T-helper 9 cell (primary cell): ENCODE measurements at places on chromosomes 6 and 20.

DNA sequence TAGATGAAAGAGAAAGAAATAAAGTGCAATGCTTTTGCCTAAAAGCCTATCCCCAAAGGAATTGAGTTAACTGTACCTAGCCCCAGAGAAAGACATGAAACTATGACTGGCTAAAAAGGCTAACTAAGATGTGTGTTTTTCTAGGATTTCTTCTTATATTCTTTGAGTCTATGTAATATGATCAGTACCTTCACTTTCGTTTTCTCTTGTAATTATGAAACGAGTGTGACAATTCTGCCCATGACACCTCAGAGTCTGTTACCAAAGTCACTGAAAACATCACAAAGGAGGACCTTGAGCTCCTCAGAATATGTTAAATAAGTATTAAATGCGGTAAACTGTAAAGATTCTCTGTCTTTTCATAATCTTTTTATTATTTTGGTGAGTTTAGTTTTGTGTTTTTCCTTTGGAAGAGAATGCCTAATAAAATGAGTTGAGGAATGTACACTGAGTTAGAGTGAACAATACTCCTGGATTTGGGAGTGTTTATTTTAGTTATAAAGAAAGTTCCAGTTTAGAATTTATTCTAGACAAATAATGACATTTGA is 141.3 kb downstream of the FUT9 start:
- DNase-seq = no peak

GRCh38 chr6:102068349-102068929 is 674.9 kb downstream of the GRIK2 start:
- DNase-seq = no peak

- no peak for DNase-seq
Observed at GRCh38 chr6:138597336-138597735, 98.0 kb upstream of the NHSL1 start.

- DNase-seq = no peak
Observed at GRCh38 chr6:111837641-111838500, 35.4 kb downstream of the FYN start.

DNA sequence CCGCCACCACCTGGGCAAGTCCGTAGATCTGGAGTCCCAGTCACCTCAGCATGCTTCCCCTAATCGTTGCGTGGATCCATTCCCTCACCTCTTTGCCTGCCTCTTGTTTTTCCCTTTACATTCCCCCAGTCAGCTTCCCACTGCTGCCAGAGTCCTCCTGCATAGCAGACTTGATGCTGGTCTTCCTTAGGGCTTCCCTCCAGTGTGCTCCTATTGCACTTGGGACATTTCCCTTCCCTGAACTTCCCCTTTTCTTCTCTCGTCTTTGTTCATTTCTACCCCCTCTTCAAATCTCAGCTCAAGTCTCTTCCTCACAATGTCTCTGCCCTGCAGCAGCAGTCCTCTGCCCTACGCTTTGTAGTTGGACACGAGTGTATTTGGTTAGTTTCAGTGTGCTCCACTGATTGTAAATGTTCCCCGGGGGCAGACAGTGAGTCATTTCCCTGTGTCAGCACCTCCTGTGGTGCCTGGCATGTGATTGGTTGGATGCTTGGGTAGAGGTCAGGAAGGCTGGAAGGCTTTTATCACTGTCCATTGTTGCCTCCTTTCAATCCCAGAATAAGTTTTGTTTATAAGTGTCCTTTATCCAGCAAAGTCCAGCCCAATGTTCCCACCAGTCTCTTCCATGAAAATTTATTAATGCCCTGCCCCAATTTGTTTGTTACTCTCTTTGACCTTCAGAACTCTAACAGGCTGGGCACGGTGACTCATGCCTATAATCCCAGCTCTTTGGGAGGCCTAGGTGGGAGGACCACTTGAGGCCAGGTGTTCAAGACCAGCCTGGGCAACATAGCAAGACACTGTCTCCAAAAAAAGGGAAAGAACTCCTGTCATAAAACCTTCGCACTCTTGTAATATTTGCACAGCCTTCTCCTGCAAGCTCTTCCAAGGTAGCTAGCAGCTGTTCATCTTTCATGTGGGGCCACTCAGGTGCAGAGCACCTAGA is 38.3 kb downstream of the FAM120B start:
- no peak for DNase-seq

- no peak for DNase-seq
Observed at GRCh38 chr20:4815628-4816027, 93.9 kb downstream of the PRND start.

- DNase-seq = no peak
Observed at GRCh38 chr6:44537306-44538049, 150.0 kb downstream of the CDC5L start.

- DNase-seq = no peak
Observed at GRCh38 chr6:14704383-14705271, 541.2 kb upstream of the JARID2 start.

DNA sequence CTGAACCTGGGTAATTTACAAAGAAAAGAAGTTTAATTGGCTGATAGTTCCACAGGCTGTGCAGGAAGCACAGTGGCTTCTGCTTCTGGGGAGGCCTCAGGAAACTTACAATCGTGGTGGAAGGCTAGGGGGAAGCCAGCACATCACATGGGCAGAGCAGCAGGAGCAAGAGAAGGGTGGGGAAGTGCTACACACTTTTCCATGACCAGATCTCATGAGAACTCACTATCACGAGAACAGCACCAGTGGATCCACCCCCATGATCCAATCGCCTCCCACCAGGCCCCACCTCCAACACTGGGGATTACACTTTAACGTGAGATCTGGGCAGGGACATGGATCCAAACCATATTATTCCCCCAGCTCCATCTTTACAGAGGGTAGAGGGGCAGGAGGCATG is 166.4 kb downstream of the NFATC2 start:
- no peak for DNase-seq

DNA sequence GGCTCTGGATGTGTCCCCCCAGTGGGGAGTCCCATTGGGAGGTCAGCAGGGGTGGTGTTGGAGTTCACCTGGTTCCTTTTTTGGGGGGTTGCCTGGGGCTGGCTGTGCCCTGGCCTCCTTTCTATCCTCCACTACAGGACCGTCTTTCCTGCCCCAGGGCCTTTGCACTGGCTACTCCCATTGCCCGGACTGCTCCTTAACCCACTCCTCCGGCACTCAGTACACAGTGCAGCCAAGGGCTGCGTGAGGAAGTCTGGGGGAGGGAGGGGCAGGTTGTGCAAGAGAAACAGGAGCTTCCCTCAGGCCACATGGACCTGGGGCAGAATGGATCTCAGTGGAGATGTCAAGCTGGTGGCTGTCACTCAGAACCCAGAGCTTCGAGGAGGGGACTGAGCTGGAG is 429.3 kb upstream of the SULF2 start:
- DNase-seq = no peak

DNA sequence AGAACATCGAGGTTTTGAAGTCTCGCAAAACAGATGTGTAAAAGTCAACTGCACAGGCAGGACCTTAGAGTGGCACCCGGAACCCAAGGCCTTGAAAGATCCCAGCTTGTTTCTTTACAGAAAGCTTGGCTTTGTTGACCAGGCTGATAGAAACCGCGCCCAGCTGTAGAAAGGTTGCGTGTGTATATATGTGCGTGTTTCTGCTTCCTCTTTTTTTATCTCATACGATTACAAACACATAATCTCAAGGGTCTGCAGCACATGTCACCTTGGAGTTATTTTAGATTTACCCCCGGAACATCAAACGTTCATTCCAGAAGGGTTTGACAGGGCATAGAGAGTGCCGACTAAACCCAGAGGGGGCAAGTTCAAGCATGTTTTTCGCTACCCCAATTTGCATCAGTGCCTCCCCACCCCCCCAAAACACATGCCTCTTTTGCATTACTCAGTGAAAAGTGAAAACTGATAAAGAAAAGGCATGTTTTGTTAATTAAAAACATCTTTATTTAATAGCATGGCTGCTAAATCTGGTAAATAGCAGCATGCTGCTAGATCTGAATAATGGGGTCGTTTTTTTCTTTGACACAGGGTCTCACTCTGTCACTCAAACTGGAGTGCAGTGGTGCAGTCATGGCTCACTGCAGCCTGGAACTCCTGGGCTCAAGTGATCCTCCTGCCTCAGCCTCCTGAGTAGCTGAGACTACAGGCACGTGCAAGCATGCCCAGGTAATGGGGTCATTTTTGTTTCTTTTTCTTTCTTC is 33.2 kb upstream of the NCOA3 start:
- DNase-seq = no peak

- no peak for DNase-seq
Observed at GRCh38 chr20:58675146-58675584, 17.4 kb upstream of the NPEPL1 start.
